Cardiac muscle cell (in vitro differentiated cells and primary cell): ENCODE measurements at places on chromosomes 13 and 19. TPM values are rescaled to one million over a fixed set of nuclear protein-coding genes. Genes with fewer than 3 reads are reported as not detected.

ZNF491 gene
- total RNA-seq: 3.9 and 4.4 TPM in 2 replicates

AP1M2 gene
- total RNA-seq: 0.12 TPM in 1 of 2 replicates, not detected in the other

ONECUT3 gene
- not detected in 2 replicates for total RNA-seq

HIF3A gene
- total RNA-seq: 115 and 163 TPM in 2 replicates

LILRA1 gene
- not detected in 2 replicates for total RNA-seq

GSX1 gene
- total RNA-seq: not detected in 2 replicates

ZNF765 gene
- total RNA-seq: 12.3 and 25.1 TPM in 2 replicates

- DNase-seq: no peak
Measured at GRCh38 chr13:98939660-98940191, 38.1 kb downstream of the DOCK9 start.

- peak; percentile 63 for DNase-seq
Measured at GRCh38 chr13:34044660-34045080, 226.7 kb downstream of the RFC3 start.

DNA sequence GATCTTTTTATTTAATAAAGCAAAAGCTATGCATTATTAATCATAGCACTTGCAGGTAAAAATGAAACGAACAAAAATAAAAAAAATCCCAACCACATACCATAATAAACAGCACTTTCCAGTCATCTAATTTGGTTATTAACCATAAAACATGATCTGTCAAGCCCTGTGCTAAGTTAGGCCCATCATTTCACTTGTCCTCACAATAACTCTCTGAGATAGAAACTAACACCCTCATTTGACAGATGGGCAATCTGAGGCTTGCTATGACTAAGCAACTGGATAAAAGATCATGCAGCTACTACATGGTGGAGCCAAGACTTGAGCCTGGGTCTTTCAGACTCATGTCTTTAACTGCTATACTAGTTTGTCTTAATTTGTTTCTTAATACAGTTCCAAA, 21.8 kb downstream of the PROSER1 start:
- no peak for DNase-seq

GRCh38 chr19:43148233-43148632, 38.1 kb downstream of the PSG5 start:
- DNase-seq: peak; percentile 18

DNA sequence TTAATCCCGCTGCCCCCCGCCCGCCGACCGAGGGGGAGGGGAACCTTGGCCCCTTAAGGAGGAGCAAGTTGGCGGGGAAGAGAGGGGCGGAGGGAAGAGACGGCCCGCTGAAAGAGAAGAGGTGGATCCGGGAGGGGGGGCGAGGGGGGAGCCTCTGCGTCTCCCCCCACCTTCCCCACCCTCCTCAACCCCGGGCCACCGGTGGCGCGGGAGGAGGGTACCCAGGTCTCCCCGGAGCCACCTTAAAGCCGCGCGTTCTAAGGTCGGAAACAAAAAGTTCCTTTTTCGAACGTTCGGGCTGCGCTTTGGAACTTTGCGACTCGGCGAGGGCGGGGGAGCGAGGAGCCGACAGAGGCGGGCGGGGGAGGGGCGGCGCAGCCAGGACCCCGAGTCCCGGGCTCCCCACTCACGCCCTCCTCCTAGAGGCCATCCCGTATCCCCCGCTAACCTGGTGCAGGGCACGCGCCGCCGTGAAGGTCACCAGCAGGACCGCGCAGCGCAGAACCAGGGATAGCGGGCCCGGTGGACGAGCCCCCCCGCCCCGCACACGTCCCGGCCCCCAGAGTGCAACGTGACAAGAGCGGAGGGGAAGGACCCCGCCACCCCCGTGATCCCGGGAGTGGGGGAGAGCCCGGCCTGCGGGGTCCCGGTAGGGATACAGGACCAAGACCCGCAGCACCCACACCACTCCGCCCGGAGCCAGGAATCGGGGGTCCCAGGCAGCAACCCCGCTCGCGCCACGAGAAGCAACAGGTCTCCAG, 659 bp downstream of the ERF start:
- DNase-seq: peak; percentile 66

GRCh38 chr13:74217811-74218210, 83.6 kb upstream of the KLF12 start:
- no peak for DNase-seq

DNA sequence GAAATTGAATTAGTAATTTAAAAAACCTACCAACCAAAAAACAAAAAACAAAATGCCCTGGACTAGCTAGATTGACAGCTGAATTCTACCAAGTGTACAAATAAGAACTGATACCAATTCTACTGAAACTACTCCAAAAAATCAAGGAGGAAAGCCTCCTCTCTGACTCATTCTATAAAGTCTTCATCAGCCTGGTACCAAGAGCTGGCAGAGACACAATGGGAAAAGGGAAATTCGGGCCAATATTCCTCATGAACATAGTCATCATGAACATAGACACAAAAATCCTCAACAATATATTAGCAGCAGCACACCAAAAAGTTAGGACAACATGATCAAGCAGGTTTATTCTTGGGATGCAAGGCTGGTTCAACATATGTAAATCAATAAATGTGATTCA, 2667.7 kb upstream of the PCDH20 start:
- DNase-seq: no peak

DNA sequence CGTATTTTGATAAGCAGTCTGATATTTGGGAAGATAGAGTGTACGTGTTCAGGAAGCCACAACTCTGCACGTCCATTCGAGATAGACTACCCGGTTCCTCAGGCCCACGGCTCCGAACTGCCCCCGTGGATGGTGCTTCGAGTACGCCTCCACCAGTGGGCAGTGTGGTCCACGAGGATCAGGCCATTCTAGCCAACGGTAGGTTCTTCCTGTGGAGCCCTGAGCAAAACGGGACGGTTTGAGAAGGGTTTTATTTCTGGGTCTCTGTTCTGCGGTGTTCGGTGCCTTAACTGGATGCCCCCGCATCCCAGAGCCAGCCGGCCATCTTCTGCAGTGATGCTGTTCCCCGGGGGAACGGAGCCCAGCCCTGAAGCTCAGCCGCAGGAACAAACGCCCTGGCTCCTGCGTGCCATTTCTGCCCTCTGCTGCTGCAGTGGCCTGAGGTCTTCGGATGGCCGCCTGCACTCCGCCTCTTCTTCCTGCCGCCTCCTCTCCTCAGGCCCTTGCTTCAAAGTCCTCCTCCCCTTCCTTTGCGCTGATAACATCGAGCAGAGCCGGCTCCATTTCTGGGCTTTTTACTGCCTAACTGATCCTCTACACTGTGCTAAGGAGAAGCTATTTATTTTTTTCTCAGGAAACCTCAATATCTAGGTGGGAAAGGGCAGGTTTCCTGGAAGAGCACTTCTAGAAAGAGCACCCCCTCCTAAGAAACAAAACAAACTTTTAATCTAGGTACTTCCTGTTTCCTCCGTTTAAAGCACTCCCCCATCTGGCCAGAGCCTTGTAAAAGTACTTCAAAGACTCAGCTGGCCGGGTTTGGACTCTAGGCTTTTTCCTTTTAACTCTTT, 36.2 kb upstream of the SLC46A3 start:
- peak; percentile 12 for DNase-seq

- no peak for DNase-seq
Measured at GRCh38 chr13:98543378-98544103, 33.4 kb downstream of the STK24 start.
